ENCODE measurements at places on chromosomes 16 and 17.
A peak's percentile ranks its signal among the peaks of the same experiment; 100 is the strongest.

DNA sequence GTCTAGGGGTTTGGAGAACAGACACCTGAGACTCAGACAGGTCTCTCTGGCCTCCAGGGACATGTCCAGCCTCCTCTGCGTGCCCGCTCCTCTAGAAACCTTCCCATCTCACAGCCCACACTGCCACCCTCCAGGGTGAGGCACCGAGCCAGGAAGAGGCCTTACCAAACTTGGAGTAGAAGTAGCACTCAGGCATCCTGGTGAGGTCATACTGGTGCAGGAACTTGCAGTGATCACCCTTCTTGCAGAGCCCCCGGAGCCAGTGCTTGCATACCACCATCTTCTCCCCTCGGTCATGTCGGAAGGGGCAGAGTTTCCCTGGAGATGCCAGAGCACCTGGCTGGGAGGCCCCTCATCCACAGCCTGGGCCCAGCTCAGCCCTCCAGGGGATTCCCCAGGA, 4.2 kb downstream of the CPSF4L start:
- no peak for DNase-seq

DNA sequence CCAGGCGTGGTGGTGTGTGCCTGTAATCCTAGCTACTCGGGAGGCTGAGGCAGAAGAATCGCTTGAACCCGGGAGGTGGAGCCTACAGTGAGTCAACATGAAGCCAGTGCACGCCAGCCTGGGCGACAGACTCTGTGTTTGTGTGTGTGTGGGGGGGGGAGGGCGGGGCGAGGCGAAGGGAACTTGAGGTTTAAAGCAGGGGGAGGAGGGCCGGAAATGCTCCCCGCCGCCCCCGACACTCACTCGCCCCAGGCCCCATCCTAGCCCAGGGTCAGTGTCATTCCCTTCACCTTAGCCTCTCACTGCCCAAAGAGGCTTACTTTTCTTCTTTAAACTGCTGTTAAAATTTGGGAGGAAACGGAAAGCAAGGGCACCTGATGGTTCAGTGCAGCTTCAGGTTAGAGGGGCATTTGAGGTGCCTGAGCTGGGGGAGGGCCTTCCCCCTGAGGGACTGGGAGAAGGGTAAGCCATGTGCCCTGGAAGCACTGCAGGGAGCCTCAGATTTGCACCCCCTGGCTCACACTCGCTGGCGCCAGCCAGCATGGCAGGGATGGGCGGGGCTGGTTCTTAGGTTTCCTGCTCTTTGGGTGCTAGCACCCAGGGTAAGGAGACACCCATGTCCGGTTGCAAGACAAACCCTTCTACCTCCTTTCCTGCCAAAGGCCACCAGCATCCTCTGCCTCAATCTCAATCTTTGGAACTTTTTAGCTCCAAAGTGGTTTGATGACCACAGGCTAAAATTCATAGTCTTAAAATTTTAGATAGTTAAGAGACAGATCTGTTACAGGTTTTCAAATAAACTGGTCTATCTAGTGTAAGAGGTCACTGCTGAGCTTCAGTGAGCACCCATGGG, 2.2 kb upstream of the LIMD2 start:
- peak; percentile 77 for DNase-seq

DNA sequence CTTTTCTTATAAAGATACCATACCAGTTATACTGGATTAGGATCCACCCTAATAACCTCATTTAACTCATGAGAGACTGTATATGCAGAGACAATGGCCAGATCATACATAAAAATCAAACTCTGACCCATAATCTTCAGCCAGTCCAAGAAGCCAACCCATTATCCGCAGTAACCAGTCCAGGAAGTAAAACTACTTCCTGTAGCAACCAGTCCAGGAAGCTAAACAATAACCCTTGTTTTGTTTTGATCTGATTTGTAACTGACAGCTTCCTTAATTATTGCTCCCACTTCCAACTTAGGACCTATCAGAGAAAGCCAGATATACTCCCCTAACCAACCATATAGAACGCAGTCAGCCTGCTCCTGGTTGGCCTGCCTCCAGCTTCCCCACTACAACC, 19.2 kb upstream of the SSTR2 start:
- no peak for DNase-seq

DNA sequence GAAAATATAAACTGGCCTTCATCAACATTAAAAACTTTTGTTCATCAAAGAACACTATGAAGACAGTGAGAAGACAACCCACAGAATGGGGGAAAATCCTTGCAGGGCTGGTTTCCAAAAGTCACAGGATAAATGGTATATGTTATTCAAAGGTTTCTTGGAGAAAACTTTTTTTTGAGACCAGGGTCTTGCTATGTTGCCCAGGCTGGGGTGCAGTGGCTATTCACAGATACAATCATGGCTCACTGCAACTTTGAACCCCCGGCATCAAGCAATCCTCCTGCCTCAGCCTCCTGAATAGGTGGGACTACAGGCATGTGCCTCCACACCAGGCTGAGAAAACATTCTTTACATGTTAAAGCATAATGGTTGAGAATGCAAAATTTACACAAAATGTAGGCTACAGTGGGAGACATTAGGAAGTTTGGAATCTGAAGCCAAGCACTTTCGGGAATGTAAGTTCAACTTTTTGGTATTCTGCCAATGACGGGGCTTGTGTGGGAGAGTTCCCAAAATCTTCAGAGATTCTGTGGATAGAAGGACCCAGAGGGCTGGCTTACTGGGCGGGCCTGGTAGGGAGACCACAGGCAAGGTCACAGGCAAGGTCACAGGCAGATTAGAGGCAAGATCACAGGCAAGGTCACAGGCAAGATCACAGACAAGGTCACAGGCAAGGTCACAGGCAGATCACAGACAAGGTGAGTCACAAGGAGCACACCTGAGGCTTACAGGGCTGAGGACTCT, 24.2 kb upstream of the ATP2A3 start:
- no peak for DNase-seq

DNA sequence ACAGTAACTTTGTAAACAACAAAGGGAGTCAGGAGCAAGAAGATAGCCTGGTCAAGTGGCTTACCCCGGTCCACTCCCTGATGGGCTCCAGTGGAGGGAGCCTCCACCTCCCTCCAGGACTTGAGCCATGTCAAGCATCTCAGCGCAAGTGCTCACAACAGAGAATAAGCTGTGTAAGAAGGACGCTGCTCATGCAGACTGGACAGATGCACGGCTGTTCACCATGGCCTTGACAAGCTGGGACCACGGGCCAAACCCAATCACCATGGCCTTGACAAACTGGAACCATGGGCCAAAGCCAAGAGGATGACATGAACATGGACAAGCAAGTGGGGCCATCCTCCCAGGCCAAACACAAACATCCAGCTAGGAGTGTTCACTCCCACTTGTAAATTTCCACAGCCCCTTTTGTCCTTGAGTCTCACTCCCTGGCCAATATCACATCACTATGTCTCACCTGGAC, 3.4 kb upstream of the PITPNM3 start:
- no peak for DNase-seq

DNA sequence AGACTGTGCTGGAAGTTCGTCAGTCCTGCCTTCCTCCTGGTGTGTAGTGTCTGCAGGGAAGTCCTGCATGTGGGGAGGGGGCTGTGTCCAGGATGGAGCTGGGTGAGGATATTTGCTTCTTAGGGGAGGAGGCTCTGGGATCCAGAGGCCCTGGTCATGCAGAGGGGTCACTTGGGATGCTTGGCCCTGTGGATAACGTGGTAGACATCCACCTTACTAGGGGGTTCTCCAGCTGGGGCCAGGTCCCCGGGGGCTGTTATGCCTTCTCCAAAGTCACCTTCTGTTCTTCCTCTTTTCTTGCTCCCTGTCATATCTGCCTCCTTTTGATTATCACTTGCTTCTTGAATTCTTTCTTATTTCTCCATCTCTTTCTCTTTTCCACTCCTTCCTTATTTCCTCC, 43.8 kb downstream of the SLC6A2 start:
- DNase-seq = no peak

- no peak for DNase-seq
Measured at GRCh38 chr16:72794319-72794718, 253.6 kb downstream of the ZFHX3 start.

DNA sequence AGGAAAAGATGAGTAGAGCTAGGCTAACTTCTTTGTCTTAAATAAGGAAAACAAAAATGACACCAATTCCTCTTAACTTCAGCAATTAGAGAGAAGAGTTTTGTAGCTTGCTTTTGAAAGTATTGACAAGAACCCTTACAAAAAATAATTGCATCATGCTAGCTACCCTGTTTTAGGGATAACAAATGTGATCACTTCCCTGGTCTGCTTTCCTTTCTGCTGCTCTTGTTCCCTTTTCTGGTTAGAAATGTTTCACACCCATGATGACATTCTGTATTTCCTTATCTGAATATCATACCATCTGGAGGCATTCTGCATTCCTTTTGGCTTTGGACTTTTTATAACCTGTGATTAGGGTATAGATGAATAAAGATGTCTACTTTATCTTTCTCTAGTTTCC, 9.9 kb upstream of the SMIM36 start:
- no peak for DNase-seq

- DNase-seq = no peak
Measured at GRCh38 chr17:31715446-31715845, 143.6 kb downstream of the COPRS start.

GRCh38 chr17:35166526-35166925, 18.9 kb downstream of the UNC45B start:
- DNase-seq = no peak

DNA sequence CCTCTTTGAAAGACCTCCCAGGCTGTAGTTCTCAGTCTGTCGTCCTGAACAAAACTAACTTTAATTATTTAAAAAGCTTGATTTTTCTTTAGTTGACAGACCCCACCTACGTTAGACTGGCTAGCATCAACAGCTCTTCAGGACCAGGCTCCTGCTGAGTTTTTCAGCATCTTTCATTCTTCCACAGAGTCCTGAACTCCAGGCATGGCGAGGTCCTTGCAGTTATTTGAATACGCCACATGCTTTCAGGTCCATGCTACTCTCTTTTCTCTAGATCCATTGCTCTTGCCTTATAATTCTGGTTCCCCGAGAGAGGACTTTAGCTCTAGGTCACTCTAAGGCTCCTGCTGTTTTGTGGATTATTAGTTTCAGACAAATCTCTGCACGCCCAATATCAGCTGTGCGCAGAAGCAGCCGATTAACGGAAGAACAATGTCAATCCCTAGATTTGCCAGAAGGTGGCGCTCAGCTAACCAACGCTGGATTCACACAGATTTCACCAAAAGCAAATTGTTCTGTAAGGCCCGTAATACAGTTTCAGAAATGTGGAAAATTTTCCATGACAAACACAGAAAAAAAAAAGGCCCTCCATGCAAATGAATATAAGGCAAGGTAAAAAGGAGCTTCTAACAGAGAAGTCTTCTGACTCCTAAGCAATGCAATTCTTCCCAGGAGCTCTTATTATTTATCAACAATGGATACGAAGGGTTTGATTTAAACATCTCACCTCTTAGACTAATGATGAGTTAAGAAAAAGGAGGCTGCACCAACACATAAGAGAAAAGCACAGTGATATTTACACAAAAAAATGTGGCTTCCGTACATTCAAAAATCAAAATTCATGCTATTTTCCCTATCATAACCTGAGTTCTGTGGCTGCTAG, 33.5 kb upstream of the BCO1 start:
- DNase-seq = peak; percentile 67

DNA sequence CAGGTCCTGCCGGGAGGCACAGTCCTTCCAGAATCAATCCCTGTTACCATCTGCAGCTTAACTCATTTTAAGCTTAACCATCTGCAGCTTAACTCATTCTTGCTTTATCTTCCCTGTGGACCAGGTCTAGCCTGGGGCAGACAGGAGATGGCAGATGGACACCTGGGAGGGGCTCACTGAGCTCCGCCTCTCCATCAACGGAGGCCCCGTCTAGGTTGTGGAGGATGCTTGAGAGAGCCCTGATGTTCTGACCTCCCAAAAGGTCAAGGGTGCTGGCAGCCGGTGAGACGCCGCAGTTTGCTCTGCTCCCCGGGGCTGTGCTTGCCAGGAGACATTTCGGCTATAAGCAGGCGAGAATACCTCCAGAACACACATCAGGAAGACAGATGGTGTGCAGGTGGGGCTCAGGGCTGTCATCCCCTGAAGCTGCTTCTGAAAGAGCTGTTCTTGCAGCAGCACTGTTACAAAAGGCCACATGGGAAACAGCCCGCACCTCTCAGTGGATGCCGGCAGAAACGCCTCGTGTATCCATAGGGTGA, 41.3 kb downstream of the BAIAP2 start:
- no peak for DNase-seq

Measured in GM20000 (cell line).